ENCODE measurements at places on chromosomes 11 and 22. TPM values are rescaled to one million over a fixed set of nuclear protein-coding genes. Genes with fewer than 3 reads are reported as not detected.
A peak's percentile ranks its signal among the peaks of the same experiment; 100 is the strongest.

DNA sequence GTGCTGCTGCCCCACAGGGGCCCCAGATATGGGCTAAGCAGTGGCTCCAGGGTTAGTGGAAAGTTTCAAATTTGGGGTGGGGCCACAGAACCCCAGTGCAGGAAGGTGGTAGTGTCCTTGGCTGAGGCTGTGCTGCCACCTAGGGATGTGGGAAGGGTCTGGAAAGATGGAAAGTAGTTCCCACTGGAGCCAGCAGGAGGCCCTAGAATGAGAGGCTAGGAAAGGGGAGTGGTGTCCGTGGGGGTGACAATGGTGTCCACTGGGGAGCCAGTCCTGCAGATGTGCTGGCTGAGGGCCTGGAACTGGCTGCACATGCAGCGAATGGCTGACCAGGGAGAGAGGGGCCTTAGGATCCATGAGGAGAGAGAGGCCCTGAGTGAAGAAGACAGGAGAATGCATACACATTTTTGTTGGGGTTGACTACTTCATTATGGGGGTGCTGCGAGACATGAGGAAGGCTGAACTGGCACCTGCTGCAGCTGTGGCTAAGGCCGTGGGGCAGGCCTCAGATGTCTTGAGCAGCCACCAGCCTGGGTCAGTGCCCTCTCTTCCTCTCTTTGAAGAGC is 21.1 kb downstream of the RFPL3 start:
- DNase-seq = no peak
- no peaks in the 10 kb centered on the region for H3K4me1 ChIP-seq
- H3K4me3 ChIP-seq = no peak overlapping the region
- no peaks in the 10 kb centered on the region for H3K36me3 ChIP-seq
- H3K27ac ChIP-seq = no peak overlapping the region
- no peaks in the 10 kb centered on the region for H3K27me3 ChIP-seq

- no peak for DNase-seq
- H3K4me3 ChIP-seq = no peak overlapping the region
- H3K27me3 ChIP-seq = no peaks in the 10 kb centered on the region
- no peak overlapping the region for H3K27ac ChIP-seq
- no peaks in the 10 kb centered on the region for H3K4me1 ChIP-seq
- no peaks in the 10 kb centered on the region for H3K36me3 ChIP-seq
These were observed 123.6 kb downstream of the MN1 start for GRCh38 chr22:27677905-27678458.

DNA sequence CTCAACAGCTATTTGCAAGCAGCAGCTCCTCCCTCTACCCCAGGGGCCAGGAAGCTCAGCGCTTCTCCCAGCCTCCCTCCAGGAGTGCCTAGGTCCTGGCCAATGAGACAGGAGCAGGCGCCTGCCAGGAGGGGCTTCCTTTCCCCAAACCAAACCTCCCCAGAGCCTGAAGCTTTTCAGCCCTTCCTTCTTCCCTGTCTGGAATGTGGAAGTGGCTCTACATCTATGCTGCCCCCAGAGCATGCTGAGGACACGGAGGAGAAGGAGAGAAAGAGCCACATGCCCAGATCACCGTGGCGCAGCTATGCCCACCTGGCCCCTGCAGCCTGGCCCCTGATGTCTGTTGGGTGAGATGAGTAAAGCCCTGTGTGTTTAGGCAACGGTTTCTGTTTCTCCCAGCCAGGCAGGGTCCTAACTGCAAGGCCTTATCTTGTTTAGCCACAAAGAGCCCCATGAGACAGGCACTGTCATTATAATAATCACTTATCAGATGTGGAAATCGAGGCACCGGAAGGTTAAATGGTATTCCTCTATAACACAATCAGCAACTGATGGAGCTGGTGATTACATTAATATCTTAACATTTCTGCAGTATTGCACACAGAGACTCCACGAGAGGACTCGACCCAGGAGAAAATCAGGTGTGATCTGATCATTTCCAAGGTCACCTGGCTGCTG is 315.8 kb downstream of the CTTN start:
- H3K36me3 ChIP-seq = no peaks in the 10 kb centered on the region
- DNase-seq = no peak
- H3K4me1 ChIP-seq = no peaks in the 10 kb centered on the region
- no peak overlapping the region for H3K27ac ChIP-seq
- H3K4me3 ChIP-seq = no peak overlapping the region

The SPCS2 gene
- 36.5 TPM for total RNA-seq

GRCh38 chr11:37280200-37280599 is 682.2 kb upstream of the RAG2 start:
- no peak overlapping the region for H3K4me3 ChIP-seq
- no peaks in the 10 kb centered on the region for H3K27me3 ChIP-seq

GRCh38 chr11:112176077-112176476 is 765 bp downstream of the BCO2 start:
- H3K4me3 ChIP-seq = no peak overlapping the region
- no peak overlapping the region for H3K27ac ChIP-seq
- no peaks in the 10 kb centered on the region for H3K36me3 ChIP-seq
- DNase-seq = no peak
- H3K4me1 ChIP-seq = peaks cover 3% of the 10 kb centered on the region
- H3K27me3 ChIP-seq = peaks cover 3% of the 10 kb centered on the region

The APOA4 gene
- not detected for total RNA-seq

DNA sequence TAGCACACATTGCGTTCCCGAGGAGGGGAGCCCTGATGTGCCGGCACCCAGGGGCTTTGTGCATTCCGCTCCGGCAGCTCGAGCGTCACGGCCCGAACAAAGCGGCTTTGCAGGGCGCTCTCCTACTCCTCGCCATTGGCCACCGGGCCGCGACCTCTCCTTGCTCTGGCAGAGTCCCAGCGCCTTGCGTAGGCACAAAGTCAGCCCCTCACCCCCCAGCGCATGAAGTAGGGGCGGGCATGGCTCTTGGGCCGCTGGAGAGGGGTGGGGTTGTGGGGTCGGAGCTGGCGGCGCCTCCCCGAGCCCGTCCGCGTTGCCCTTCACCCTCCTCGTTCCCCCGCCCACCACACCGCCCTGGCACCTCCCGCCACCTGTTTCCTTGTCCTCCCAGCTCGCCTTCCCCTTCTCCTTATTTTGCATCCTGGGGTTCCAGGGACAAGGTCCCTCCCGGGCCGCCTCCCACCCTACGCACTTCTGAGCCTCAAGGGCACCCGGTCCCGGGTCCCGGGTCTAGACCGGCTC is 753 bp upstream of the PPARA start:
- peaks cover 32% of the 10 kb centered on the region for H3K4me1 ChIP-seq
- no peaks in the 10 kb centered on the region for H3K27me3 ChIP-seq
- peak overlapping the region; percentile 74 for H3K4me3 ChIP-seq
- DNase-seq = peak; percentile 71
- H3K27ac ChIP-seq = peak overlapping the region; percentile 21
- H3K36me3 ChIP-seq = no peaks in the 10 kb centered on the region

DNA sequence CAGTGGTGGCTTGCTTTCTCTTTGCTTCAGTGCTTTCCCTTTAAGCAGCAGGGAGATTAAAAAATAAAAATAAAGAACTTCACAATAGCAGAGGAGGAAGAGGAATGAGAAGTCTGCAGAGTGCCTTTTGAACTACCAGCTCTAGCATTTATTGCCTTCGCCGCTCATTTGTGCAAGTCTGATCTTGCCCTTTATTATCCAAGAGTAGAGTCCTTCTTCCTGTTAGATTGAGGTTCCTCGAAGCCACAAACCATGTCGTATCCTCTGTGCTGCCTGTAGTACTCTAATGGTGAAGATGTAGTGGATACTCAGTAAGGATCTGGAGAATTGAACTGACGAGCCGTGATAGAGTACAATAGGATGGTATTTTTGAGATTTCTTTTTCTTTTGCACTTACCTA is 101.2 kb upstream of the RAG2 start:
- H3K4me3 ChIP-seq = no peak overlapping the region
- no peak overlapping the region for H3K27ac ChIP-seq
- H3K4me1 ChIP-seq = no peaks in the 10 kb centered on the region
- no peak for DNase-seq
- H3K36me3 ChIP-seq = no peaks in the 10 kb centered on the region

GRCh38 chr11:16403851-16404250 is 47.5 kb upstream of the SOX6 start:
- H3K27me3 ChIP-seq = no peaks in the 10 kb centered on the region
- no peak for DNase-seq
- H3K27ac ChIP-seq = no peak overlapping the region
- no peak overlapping the region for H3K4me3 ChIP-seq
- H3K36me3 ChIP-seq = no peaks in the 10 kb centered on the region
- H3K4me1 ChIP-seq = no peaks in the 10 kb centered on the region
